ENCODE measurements at places on chromosomes 2 and 18.

DNA sequence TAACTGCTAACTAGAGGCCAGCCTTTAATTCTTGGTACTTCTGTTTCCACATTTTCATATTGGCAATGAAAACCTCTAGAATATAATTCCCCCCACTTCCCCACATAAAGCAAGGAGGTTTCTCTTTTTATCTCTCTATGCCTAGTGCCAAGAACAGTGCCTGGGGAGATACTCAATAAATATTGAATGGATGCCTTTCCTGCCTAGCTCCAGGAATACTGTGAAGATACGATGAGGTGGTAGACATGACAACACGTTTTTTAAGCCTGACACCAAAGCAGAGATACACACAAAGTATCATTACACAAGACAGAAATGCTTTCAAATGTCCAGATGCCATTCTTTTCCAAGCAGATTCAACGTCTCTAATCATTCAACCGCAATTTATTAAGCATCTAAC, 535.5 kb downstream of the XIRP2 start:
- DNase-seq, result no peak

DNA sequence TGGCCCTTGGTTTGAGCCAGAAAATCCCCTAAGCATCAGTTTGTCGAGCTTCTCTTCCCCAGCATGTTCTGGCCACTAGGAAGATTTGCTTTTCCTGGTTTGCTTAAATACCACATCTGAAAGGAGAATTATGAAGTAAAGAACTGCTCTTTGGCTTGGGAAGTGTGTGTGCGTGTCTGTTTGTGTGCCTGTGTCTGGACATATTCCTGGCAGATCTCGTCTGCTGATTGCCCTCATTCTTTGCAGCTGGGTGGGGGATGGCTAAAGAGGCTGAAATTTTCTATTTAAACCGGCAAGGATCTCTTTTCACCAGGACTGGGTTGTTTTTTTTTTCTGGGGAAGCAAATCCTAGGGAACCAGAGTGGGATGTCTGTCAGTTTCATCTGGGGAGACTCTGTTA, 57.3 kb upstream of the MBOAT2 start:
- no peak for DNase-seq

- no peak for DNase-seq
Measured at GRCh38 chr2:70596293-70596692, 42.7 kb upstream of the TGFA start.

- DNase-seq, result no peak
Measured at GRCh38 chr2:231527955-231528635, 2.1 kb downstream of the NMUR1 start.

DNA sequence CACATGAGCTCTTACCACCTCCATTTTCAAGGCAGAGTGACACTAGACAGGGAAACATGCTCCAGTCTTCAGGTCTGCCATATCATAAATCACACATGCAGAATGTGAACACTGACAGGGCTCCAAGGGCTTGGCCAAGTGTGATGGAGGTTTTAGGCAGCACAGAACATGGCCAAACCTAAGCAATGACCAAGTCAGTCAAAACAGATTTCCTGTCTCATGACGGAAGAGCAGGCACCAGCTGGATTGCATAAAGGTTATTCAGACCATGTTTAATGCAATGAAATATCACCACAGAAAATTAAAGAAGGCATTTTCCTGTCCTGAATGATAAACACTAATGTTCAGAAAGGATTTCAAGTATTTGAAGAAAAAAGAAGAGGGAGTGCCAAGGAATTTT, 72.5 kb downstream of the SUMO1 start:
- DNase-seq, result no peak

- DNase-seq, result no peak
Measured at GRCh38 chr18:3538954-3539617, 89.1 kb downstream of the TGIF1 start.

DNA sequence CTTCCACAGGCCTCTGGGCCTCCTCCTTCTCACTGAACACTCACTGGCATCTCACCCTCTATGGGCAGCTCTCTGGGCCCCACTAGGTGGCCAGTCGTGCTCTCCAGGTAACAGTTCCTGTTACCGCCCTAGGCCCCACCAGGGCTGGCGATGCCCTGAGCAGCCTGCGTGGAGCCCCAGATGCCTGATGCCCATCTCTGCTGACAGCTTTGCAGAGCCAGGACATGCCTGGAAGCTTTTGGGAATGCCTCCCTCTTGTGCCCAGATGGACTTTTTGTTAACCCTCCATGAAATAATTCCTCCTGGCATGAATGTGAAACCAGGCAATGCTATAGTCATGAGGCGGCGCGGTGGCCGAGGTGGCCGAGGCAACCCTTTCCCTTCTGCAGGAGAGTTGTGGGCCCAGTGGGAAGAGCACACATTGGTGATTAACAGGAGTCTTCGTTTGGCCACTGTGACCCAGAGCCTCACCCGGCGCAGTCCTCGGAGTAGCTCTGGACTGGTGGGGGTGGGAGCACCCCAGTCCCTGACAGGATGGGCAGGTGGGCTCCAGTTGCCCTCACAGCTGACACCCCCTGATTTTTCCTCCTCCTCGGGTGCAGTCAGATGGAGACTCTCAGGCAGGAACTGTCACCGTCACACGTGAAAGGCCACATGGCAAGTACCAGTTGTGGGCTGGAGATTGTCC, 80.0 kb downstream of the SH3BP4 start:
- no peak for DNase-seq

- no peak for DNase-seq
Measured at GRCh38 chr2:118732432-118732831, 115.0 kb downstream of the EN1 start.

- DNase-seq, result no peak
Measured at GRCh38 chr18:4589056-4589800, 134.1 kb upstream of the DLGAP1 start.

GRCh38 chr2:104849618-104850141, 4.2 kb upstream of the POU3F3 start:
- peak; percentile 57 for DNase-seq

DNA sequence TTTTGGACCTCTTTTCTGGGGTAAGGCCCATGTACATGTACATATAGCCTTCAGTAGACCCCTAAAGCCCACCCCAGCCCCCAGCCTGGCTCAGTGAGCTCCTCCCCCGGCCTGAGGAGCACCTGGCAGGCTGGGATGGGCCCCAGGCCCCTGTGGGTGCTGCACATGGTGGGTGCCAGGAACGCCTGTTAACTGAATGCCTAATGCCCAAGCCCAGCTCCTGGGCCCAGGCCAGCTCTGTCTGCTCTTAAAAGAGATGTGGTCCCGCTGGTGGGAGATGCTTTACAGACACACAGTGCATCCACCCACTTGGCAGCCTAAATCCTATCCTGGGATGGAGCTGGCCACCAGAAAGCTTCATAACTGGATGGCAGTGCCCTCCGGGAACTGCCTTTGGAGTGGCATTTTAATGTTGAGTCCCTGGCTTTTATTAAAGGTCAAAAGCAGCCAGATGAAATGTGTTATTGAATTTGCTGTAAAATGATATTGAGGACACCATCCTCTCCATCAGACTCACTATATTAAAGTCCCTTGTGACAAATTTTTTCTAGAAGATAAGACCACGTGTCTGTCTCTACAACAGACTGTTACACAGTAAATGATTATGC, 7.7 kb upstream of the OXER1 start:
- DNase-seq, result no peak

GRCh38 chr2:205717999-205718398, 35.7 kb downstream of the NRP2 start:
- no peak for DNase-seq

DNA sequence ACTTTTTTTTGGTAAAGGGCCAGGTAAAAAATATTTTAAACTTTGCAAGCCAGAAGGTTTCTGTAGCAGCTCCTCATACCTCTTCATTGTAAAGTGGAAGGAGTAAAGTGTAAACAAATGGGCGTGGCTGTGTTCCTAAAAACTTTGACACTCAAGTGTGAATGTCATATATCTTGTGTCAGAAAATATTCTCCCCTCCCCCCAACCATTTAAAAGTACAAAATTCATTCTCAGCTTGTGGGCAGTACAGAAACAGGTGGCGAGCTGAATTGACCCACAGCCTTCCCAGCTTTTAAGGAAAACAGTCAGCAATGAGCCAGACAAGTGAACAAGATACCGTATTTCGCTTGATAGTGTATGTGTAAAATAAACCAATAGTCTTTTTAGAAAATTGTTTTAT, 4.0 kb downstream of the YPEL5 start:
- no peak for DNase-seq

- no peak for DNase-seq
Measured at GRCh38 chr2:137151731-137152130, 386.4 kb downstream of the THSD7B start.

DNA sequence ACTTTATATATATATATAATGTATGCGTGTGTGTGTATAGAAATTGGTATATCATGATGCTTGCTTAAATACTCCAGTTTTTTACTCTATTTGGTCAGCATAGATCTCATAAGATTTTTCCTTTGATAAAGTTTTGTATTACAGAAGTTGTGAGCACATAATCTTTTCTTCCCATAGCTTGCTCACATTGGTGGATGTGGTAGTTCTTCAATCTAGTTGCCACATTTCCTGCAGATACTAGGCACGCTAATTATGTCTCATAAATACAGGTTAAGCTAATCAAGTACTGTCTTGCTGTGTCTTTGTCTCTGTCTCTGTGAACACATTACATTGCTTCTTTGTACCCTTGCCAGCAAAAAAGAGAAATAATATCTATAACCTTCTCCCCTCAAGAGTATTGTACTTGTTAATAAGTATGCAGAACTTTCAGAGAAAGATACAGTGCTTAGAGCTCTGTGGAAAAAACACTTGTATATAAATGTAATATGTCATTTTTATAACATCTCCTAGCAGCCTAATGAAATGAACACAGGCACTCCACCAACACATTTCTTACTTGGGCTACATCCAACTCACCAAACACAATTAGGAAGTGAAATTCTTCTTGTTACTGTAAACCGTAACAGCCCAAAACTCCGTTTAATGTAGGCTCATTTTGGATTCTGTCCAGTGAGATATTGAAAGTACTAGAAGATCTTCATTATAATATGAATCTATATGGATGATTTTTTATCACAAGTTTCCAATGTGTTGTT, 306.7 kb upstream of the SLC8A1 start:
- no peak for DNase-seq

DNA sequence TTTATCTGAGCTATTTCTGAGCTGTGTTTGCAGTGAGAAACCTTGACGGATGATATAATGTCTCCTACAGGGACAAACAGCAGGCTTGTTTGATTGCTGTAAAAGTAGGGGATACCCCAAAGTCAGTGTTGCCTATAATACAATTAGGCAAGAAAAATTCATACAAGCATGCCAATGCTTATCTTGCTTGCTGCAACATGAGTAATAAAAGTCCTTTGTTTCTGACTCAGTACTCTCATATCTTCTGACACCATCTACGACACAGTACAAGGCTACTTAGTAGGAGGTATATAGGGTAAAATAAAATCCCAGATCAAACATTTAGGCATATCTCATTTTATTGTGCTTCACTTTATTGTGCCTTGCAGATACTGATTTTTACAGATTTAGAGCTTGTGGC, 33.0 kb downstream of the ERBB4 start:
- DNase-seq, result no peak

GRCh38 chr2:130303169-130303568, 39.5 kb upstream of the IMP4 start:
- DNase-seq, result no peak

GRCh38 chr2:4618630-4619228, 915.4 kb downstream of the DCDC2C start:
- DNase-seq, result no peak

- DNase-seq, result peak; percentile 89
Measured at GRCh38 chr2:197198890-197199289, 111.7 kb downstream of the ANKRD44 start.

DNA sequence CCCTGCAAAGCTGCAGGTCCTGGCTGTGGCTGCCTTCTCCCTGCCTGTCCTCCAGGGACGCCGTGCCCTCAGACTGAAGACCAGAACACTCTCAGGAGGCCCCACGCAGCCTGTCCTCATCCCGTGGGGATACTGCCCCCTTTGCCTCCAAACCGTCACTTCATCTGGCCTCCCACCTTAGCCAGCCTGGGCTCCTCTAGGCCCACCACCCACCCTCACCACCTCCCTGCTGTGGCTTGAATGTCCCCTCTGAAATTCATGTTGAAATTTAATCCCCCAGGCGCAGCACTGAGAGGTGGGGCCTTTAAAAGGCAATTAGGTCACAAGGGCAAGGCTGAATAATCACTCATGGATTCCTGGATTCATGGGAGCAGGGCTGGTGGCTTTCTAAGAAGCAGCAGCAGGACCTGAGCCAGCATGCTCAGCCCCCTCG, 198.2 kb downstream of the SEPTIN10 start:
- DNase-seq, result no peak

- DNase-seq, result no peak
Measured at GRCh38 chr18:74367905-74368304, 52.3 kb downstream of the C18orf63 start.

DNA sequence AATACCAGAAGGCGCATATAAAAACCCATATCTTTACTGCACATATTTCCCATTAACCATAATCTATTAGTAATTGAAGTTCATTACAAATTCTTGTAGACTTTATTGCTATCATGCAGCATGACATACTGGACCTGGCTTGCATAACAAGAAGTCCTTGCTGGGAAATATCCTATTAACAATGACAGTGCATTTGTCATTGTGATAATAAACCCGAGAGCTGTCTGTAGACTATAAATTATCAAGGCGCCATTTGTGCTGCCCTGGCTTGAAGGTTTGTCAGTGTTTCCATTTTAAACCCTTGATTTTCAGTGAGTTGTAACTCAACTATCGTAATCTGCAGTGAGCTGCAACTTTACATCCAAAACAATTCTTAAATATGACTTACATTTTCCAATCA, 59.0 kb downstream of the HNMT start:
- DNase-seq, result no peak

GRCh38 chr18:56197241-56197859, 441.0 kb downstream of the TXNL1 start:
- no peak for DNase-seq

GRCh38 chr2:14015113-14015630, 617.3 kb upstream of the LRATD1 start:
- DNase-seq, result no peak

DNA sequence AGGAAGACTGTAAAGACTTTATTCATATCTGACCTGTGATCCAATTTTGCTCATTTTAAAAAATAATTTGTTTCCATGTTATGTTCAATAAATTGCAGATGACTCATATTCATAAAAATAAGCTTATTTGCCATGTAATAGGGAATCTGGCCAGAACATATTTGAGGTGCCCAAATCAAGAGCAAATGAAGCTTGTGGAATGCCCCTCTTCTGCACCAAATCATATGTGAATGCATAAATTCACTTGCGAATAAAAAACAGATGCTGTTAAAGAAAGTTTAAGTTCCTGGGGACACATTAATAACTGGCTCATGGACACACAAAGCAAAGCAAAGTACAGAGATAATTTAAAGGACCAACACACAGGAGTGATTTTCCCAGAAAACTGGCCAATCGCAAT, 279.0 kb upstream of the CDH2 start:
- no peak for DNase-seq
